ENCODE measurements at places on chromosomes 5 and 9. TPM values are rescaled to one million over a fixed set of nuclear protein-coding genes. Genes with fewer than 3 reads are reported as not detected.

Gene ARHGAP26
- 9.7 TPM for total RNA-seq

Gene HAVCR1
- total RNA-seq, result not detected

Gene BARX1
- not detected for total RNA-seq

Gene SHROOM1
- 5.2 TPM for total RNA-seq

Gene CCDC152
- total RNA-seq, result 0.06 TPM

Gene SPATA31D4
- not detected for total RNA-seq

Gene GARIN3
- total RNA-seq, result not detected

Gene CNTLN
- 6.6 TPM for total RNA-seq

Gene LRRC19
- total RNA-seq, result not detected

Gene SPAG8
- 0.32 TPM for total RNA-seq

Gene ADAMTSL1
- total RNA-seq, result 19.6 TPM

Gene SPINK6
- not detected for total RNA-seq
